ENCODE measurements at places on chromosomes 11 and 22.
A peak's percentile ranks its signal among the peaks of the same experiment; 100 is the strongest.

GRCh38 chr11:1494650-1495049, 8.1 kb upstream of the MOB2 start:
- no peak for DNase-seq

DNA sequence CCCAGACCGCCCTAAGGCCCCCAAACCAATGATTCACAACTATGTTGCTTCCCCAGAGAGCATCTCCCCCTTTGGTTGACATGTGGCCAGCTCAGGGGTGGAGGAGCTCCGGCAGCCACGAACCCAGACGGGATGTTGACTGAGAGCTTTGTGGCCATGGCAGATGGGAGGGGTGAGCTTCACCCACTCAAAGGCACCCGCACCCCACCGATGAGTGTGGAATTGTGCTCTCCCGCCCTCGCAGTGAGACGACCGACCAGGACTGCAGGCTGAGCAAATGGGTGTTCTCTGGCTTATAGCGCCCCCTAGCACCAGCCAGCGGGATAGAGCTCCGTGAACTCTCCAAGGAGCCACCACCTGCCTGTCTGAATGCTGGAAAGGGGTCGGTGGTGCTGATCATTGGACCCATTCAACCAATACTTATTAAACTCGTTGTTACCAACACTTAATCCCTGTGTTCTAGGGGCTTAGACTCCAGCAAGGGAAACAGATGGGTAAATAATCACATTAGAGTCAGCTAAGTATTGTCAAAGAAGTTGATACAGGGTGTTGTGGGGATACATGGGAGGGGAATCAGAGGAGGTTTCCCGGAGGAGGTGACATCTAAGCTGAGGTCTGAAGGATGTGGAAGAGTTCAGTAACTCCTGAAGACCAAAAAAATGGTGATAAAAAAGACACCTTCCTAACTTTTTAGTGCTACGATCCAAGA, 4.5 kb upstream of the TIMP3 start:
- DNase-seq = peak; percentile 61

GRCh38 chr11:100719809-100720221, 32.7 kb downstream of the ARHGAP42 start:
- DNase-seq = no peak

DNA sequence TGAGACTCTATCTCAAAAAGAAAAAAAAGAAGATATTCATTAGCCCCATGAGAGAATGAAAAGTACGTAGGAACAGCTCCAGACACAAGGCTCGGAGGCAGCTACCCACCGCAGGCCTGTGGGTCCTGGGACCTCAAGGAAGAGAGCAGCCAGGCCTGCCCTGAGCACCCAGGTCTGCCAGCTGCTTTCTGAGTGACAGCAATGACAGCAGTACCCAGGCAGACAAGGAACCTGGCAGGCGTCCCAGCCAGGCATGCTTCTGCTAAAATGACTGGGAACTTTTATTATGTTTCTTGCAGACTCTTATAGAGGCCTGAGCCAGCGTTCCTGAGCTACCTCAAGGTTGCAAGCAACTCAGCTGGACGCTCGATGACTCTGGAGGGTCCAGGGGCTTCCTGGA, 31.6 kb downstream of the CPT1A start:
- DNase-seq = no peak

- no peak for DNase-seq
Observed at GRCh38 chr11:122772945-122773344, 65.4 kb upstream of the CRTAM start.

GRCh38 chr11:75969626-75970308, 154.8 kb downstream of the UVRAG start:
- no peak for DNase-seq

DNA sequence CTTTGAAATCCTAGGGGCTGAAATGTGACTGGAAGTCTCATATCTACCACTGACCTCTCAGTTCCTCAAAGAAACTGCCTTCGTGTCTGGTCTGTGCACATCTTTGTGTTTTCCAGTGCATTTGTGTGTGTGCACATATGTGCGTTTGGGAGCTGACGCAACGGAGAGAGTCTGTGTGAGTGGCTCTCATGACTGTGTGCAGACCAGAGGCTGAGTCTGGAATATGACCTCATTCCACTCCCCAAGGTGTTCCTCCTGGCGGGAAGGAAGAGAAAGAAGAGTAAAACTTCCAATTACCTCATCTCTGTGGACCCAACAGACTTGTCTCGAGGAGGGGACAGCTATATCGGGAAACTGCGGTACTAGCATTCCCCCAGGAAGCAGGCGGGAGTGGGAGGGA, 16.5 kb downstream of the TUB start:
- DNase-seq = no peak

GRCh38 chr11:79363861-79364378, 76.9 kb downstream of the TENM4 start:
- DNase-seq = no peak

DNA sequence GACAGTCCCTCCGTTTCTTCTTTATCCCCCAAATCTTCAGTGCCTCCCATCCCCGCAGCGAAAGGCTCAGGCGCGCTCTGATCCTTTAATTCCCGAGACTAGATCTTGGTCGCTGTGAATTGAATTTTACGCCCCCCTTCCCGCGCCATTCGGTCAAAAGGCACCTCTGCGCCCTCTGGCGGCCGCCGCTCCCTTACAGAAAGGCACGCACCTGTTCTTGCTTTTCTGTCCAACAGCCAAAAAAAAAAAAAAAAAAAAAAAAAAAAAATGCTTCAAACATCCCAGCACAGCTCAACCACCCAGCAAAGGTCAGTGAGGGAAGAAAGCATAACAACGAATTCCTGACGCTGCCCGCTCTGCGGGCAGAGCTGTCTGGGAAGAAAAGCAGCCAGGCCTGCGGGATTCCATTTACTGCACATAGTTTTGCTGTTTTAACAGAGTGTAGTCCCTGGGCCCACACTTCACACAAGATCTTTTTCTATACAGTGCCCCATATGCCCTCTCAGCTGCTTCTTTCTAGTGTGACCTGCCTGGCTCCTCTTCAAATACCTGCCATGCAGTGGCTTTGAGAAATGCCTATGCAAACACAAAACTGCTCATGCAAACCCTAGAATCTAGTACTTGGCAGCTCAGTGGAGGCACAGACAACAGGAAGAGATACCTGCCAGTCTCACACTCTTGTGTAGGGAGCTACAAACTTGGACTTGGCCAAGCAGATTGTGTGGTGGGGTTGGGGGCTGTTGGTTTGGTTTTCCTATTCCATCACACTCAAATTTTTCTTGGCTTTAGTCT, 1.3 kb upstream of the ESAM start:
- peak; percentile 80 for DNase-seq

DNA sequence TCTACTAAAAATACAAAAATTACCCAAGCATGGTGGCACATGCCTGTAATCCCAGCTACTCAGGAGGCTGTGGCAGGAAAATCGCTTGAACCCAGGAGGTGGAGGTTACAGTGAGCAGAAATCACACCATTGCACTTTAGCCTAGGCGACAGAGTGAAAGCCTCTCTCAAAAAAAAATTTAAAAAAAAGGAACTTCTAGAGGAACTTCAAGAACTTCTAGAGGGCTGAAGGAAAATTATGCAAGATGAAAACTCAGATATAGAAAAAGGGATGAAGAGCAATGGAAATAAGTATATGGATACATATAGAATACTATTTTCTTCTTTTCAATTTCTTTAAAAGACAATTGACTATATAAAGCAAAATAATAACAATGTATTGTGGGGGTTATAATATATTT, 51.2 kb upstream of the PRR5 start:
- no peak for DNase-seq

DNA sequence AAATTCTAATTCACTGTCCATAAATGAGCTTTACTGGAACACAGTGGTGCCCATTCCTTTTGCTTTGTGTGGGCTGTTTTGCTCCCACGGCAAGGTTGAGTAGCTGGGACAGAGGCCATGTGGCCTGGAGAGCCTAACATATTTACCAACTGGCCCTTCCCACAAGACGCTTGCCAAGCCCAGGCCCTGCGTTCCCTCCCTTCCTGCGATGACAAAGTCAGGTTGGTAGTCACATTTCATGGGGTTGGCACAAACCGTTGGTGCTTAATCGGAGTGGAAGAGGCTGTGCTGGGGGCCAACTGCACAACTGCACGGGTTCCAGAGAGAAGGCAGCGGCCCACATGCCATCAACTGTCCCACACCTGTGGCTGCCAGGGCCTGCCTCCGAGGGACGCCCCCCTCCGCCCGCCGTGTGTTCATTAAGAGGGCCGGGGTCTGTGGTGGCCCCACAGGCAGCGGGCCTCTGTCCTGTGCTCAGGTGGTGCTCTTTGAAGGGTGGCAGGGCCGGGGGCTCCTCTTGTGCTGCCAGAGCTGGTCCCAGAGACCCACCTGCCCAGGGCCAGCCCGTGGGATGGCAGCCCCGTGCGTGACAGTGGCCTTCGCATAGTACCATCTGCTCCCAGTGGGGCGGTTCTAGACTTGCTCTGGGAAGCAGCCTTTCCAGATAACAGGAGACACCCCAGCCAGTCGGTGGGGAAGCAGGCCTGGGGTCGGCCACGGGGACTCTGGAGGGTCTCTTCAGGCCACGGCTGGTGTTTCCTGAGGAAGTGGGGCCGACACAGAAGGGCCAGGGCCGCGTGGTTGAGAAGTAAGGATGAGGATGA, 81.5 kb upstream of the CLDN5 start:
- DNase-seq = no peak

DNA sequence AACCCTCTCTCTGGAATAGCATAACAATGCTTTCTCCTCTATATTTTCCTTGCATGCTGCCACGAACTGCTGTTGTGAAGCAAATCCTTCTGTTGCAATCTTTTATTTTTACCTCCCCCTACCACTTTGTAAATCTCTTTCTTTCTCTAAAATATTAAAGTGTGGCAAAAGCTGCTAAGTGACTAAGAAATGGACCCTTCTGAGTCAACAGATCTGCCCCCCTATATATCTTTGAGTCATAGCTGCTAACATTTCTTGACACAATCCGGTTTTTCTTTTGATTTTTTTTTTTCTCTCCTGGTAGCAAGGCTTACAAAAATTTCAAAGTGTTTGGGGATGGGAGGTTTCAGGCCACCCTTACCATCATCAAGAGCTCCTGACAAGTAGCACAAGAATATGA, 39.0 kb upstream of the KIRREL3 start:
- no peak for DNase-seq

- DNase-seq = no peak
Observed at GRCh38 chr22:36299911-36300310, 47.0 kb downstream of the APOL1 start.

GRCh38 chr11:73553266-73553665, 44.6 kb downstream of the FAM168A start:
- DNase-seq = no peak

GRCh38 chr11:74949753-74950137, 679 bp downstream of the SPCS2 start:
- DNase-seq = no peak

- no peak for DNase-seq
Observed at GRCh38 chr11:126810776-126811175, 189.8 kb downstream of the KIRREL3 start.

DNA sequence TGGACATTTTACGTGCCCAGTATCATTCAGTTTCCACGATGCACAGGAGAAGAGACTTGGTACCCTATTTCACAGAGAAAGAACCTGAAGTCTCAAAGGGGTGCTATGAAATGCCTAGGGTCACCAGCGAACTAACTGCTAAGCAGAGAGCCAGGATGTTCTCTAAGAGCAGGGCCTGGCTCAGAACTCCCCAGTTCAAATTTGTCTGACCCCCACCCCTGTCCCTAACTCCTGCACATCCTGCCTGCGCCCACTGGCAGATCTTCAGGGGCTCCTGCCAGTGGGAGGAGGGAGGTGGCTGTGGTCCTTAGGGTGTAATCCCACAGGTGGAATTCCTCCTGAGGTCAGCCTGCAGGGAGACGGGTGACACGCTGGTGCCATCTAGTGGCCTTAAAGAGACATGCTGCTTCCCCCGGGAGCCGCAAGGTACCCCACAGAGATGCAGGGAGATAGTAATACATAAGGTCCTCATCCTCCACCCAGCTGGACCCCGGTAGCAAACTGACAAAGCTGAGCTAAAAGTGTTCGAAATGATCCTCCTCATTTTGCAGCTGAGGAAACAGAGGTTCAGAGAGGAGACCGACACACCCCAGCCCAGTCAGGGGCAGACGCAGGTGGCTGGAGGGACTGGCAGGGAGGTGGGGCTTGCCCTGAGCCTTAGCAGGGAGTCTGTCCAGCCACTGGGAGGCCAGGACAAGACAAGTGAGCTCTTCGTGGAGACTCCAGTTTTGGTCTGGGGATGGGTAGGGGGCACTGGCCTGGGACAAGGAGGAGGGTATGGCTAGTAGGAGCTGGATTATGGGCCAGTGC, 34.1 kb downstream of the MB start:
- DNase-seq = peak; percentile 52

DNA sequence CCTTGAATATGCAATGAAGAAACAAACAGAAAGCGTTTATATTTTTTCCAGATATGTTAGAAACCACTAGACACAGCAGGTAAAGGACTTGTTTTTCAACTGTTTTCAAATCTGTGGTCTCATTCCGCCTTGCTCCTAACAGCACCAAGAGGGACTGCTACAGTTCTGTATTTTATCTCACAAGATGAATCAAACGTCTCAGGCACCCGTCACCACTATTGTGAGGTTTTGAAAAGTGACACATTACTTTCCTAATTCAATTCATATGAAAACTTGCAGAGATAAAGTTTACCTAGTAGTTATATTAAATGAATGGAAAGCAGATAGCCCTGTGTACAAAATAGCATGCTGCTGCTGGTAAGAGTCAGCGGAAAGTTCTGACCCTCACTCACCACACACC, 386.3 kb downstream of the ETS1 start:
- DNase-seq = peak; percentile 37

DNA sequence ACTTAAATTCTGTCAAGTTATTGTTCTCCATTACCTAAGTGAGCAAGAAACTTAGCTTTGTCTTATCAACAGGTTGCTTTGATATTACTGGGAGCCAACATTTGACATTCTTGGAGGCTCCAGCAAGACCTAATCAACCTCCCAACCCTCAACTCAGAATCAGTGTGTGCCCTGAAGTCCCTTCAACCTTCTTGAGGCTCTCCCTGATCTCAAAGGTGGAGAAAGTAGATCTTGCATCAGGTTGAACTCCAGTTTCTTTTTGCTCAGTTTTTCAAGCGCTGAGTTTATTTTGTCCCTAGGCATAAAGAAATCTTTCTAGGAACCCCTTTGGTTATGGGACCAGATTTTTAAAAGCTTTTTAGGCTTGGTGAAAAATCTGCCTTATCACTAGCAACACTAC, 1.4 kb downstream of the FAM111A start:
- no peak for DNase-seq

GRCh38 chr11:61335355-61335710, 2.3 kb downstream of the TKFC start:
- no peak for DNase-seq

- DNase-seq = peak; percentile 85
Observed at GRCh38 chr22:50544078-50544745, 1.5 kb upstream of the KLHDC7B start.
